ENCODE measurements at places on chromosomes 1 and 21.

- no peak for DNase-seq
Measured at GRCh38 chr1:210681158-210681557, 352.5 kb downstream of the HHAT start.

DNA sequence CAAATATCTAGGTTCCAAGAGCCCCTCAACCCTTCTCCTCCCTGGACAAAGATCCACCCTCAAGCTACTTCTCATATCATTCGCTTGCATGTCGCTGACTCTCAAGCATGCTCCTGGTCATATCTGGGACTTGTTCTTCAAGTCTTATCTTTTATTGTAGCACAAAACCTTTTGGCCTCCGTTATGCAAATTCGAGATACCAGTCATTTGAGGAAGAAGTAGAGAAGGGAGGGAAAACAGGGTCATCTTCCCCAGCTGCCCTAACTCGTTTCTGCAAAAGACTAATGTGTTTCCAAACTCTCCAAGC, 63.8 kb upstream of the ETS2 start:
- no peak for DNase-seq

GRCh38 chr1:92862605-92863004, 30.8 kb downstream of the RPL5 start:
- no peak for DNase-seq

- no peak for DNase-seq
Measured at GRCh38 chr1:100443811-100444571, 91.7 kb downstream of the CDC14A start.

DNA sequence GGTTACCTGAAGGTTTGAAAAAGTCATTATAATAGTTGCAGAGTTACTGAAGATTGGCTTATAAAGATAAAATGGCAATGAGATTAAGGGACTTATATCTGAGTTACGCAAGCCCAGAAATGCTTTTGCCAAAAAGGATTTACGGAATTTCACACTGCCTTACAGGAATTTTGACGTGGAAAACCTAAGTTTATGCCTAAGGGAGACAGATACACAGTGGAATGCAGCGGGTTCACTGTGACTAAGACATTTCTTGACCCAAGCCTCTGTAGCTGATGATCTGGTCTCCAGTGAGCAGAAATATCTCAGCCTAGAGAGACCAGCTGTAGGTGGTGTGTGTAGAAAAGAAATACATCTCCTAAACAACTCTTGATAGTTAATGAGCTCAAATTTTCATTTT, 10.1 kb upstream of the EXO1 start:
- DNase-seq: no peak

- no peak for DNase-seq
Measured at GRCh38 chr21:29224006-29224405, 74.7 kb upstream of the BACH1 start.

GRCh38 chr1:104905322-104905721, 1155.6 kb downstream of the AMY1C start:
- no peak for DNase-seq

- DNase-seq: no peak
Measured at GRCh38 chr1:96747565-96747964, 26.0 kb downstream of the PTBP2 start.

GRCh38 chr1:165527251-165528007, 16.4 kb upstream of the LRRC52 start:
- no peak for DNase-seq

- DNase-seq: no peak
Measured at GRCh38 chr1:242826701-242827336, 302.3 kb upstream of the PLD5 start.

GRCh38 chr21:26195708-26196107, 25.1 kb upstream of the APP start:
- DNase-seq: no peak

GRCh38 chr1:158563853-158564252, 6.5 kb downstream of the OR6P1 start:
- no peak for DNase-seq

DNA sequence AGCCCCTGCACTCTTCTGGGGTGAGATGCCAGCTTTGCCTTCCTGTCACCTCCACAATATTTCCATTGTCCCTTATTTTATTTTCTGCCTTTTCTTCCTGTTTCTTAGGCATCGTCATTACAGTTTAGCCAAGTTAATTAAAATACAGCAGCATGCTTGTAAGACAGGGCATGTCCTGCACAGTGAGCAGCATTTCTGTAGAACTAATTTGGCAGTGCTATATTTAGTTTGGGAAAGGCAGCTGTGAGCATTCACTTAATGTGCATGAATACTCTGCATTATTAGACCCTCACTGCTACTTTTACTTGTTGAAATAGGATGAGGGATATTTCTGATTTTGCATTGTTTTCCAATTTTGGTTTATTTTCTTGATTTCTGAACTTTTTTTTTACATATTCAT, 133.3 kb downstream of the KCNK2 start:
- no peak for DNase-seq

GRCh38 chr1:116753312-116753711, 918 bp upstream of the CD2 start:
- DNase-seq: no peak

- no peak for DNase-seq
Measured at GRCh38 chr21:30372139-30372770, at the start of gene KRTAP13-2. TSS of gene KRTAP13-2 (minus strand) at chr21:30372271. CDS start at chr21:30372213, 58 bp downstream.

DNA sequence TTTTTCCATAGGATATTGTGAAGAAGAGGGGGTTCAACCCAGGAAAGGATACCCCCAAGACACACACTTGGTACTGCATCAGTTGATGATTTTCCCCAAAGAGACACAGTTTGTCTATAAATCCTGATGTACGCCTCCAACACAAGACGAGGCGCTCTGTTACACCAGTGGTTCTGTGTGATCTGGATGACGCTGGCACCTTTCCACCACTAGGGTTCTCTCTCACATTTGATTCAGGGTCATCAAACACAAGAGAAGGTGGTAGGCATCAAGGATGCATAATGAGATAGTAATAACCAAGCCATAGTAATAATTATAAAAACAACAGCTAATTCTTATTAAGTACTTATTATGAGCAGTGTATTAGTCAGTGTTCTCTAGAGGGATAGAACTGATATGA, 508.8 kb upstream of the ZP4 start:
- DNase-seq: no peak

DNA sequence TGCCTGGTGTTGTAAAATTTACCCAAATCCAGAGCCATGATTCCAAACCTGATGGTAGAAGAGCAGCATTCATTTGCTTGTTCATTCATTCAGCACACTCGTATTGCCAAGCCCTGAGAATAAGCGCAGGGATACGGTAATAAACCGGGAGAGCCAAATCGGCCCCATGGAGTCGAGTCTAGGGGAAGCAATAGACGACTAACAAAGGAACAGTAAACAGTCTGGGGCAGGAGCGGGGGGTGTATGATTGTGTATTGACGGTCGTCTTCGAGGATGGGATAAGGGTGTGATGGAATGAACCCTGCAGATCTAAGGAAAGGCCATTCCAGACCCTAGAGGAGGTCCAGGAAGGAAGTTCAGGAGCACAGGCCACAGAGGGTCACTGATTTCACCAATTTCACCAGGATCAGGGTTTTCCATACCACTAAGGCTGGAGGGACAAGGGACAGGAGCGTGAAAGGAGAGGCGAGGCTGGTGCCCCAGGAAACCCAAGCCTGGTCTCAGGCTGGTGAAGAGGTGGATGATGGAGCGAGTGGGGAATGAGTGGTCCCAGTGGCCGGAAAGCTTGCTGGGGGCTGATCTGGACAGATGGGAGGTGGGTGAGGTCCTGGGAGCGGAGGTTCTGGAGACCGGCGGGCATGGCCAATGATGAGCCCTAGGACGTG, 61.1 kb upstream of the PDE9A start:
- DNase-seq: no peak

DNA sequence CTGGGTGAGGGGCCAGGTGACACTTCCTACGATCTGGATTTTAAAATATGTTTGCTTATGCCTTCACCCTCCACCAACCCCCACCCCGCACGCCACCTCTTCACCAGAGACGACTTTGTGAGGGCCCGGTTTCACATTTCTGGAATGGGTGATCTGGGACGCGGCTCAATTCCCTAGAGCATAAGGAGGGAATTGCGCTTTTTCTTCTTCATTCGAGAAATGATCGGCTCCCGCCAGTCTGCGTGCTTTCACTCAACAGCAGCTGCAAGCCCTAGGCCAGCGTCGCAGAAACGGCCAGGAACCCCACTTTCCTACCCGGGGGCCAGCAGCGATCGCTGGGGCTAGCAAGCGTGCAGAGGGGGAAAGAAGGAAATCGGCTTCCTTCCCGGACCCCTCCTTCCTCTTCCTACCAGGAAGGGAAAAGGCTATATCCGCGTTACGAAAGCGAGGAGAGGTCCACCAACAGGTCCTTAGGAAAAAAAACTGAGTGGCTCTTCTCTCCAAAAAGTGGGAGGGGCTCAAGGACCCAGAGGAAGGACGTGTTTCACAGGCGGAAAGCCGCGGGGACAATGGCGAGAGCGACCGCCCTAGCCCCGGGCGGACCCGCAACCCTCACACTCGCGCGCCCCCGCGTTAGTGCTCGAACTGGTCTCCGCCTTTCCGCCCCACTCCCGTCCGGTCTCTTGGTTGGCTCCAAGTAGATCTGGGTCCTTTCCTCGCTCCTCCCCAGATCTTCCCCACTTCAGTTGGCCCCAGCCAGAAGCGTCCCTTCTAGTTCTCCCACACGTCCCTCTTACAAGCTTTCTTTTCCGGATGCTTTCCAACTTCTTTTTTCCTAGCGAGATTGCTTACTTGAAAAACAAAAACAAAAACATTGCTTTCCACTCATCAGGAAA, 1.1 kb upstream of the ADAMTS1 start:
- no peak for DNase-seq

DNA sequence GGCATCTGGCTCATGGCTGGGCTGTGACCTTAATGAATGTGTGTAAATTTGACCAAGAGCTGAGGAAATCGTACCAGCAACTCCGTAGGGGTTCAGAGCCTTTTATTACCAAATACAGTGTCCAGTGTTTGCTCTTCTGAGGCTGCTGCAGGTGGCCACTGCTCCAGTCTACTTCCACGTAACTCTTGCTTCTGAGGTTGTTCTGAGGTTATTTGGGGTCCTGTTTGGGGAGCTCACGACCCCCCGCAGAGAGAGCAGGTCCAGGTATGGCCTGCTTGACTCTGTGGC, 33.6 kb downstream of the MAN1C1 start:
- DNase-seq: no peak

DNA sequence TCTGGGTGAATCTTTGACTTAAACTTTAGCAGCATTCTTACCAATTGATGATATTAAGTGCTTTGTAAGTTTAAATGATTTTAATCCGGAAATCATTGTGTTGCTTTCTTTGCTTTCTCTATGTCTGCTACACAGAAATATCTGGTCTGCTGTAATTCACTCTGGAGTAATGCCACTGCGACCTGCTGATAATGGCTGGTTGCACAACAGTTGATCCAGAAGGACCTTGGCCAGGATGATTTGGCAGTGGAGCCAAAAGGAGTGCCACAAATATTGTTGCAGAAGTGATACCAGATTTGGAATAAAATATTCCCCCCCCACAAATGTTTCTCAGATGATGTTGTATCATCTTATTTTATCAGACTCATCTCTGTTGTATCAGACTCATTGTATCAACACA, 2063.9 kb downstream of the MRPL39 start:
- DNase-seq: no peak

- no peak for DNase-seq
Measured at GRCh38 chr1:232207073-232207866, 422.7 kb downstream of the SIPA1L2 start.

GRCh38 chr1:55650444-55650843, 435.3 kb upstream of the USP24 start:
- no peak for DNase-seq

DNA sequence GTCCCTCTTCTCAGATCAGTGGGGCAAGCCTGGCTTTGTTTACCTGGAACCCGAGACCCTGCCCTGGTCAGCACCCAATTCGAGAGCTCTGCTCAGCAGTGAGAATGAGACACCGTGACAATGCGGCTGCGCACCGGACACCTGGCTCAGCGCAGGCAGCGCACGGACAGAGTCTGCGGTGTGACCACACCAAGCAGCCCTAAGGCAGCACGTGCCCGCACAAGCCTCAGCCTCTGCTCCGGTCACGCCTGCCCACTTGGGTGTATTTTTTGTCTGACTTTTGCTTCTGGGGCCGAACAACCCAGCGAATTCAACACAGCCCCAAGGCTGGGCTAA, 4.7 kb downstream of the KRTAP10-8 start:
- no peak for DNase-seq

DNA sequence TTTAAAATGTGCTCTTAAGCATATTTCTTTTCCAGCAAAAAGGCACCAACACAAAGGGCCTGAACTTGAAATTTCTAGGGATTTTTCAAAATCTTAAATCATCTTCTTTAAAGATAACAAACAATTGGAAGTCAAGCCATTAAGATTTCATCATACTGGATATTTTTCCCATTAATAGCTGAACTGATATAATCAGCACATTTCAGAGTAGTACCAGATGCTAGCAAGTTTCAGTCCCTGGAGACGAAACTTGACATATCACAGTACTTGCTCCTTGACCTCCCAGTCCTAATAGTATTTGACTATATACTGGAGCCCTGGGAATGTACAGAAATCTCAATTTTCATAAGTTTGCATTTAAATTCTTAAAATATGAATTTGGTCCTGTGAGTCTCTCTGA, 10.2 kb upstream of the CDC7 start:
- no peak for DNase-seq

Data from NCI-H1105 treated with DMSO at 0.1 percent for 48 hours (cell line).